ENCODE measurements at places on chromosomes 2 and 18. TPM values are rescaled to one million over a fixed set of nuclear protein-coding genes. Genes with fewer than 3 reads are reported as not detected.
A peak's percentile ranks its signal among the peaks of the same experiment; 100 is the strongest.

DLX1 gene
- 0.14 TPM for polyA plus RNA-seq

CREG2 gene
- polyA plus RNA-seq, result 34.4 TPM

HOXD3 gene
- polyA plus RNA-seq, result 23.0 TPM

NEMP2 gene
- 5.7 TPM for polyA plus RNA-seq

GRCh38 chr2:124894199-124894598 is 869.1 kb downstream of the CNTNAP5 start:
- no peak for DNase-seq

GRCh38 chr18:965921-966758 is 61.5 kb downstream of the ADCYAP1 start:
- no peak for DNase-seq

GRCh38 chr2:66030553-66030952 is 404.4 kb upstream of the MEIS1 start:
- peak; percentile 42 for DNase-seq

DNA sequence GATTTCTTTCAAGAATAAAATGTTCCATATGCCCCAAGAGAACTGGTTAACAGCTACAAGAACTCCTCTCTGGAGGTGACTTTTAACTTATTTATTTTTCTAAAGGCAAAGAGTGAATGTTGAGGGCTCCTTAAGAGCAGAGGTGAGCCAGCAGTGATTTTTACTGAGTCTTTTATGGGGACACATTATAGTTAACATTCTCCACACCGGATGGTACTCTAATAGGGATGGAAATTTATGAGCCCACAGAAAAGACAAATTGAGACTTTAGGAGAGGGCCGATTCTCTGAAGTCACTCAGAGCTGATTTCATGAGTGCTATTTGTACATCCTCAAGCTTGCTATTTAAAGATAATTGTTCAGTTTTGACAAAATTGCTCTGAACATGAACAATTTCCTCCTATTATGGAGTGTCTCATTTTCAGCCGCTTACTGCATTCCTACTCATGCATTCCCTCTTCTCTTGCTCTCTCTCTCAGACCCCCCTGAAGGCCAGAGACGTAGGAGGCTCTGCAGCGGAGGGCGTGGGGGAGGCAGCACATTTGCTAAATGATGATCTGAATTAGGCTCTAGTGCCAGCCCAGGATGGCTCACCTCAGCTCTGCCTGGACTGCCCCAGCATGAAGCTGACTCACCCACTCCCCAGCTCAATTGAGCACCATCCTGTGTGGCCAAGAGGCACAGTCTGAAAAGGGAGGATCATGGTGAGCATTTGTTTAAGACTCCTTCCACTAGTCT is 5.9 kb upstream of the RPL37A start:
- DNase-seq, result no peak

GRCh38 chr18:73924836-73925235 is 222.8 kb downstream of the FBXO15 start:
- DNase-seq, result no peak

DNA sequence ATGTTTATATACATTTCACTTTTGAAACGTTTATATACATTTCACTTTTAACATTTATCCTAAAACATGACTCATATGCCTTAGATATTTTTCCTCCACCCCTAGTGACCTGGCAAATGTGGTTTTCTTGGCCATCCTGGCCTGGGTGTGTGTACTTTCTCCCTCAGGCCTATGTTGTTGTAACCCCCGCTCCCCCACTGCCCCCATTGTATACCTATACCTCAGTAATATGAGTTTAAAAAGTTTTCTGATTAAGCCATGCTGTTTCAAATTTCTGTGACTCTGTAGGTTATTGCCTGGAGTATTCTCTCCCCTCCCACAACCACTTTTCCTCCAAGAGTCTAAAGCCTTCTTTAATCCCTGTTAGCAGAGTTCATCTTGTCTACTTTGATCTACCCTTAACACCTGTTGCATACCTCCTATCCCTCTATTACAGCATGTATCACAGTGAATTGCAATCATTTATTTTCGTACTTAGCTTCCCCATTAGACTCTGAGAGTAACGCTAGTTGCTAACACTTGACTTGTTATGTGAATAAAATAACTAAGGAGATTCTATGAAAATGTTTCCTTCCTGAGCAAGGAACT is 67.9 kb downstream of the LCLAT1 start:
- DNase-seq, result no peak
